ENCODE measurements at places on chromosomes 2 and 18.

DNA sequence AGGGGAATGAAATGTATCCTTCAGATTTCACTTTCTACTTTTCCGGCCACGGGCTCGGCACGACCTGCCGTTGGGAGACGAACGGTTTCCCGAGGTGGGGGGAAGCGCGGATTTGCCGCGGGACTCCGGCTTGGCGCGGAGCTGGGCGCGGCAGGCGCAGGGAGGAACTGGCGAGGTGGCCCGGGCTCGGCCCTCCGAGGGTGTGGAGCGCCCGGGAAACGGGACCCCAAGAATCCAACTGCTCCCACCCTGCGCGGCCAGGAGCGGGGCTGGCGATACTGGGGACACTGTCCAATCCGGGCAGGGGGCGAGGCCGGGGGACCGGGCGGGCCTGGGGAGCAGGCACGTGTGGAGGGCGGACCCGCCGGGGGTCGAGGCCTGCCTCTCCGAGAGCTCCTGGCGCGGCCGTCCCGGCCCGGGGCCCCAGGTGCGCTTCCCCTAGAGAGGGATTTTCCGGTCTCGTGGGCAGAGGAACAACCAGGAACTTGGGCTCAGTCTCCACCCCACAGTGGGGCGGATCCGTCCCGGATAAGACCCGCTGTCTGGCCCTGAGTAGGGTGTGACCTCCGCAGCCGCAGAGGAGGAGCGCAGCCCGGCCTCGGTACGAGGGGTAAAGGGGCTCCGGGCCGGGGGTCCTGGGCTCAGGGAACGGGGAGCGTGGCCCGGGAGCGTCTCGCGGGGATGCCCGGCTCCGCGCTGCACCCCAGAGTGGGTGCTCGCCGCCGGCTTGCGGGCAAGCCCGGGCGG is at the start of gene ANXA4:
TSS of gene ANXA4 (plus strand) at position 560 of the 747 bp plus-strand sequence. CDS start 39,432 bp downstream, outside the sequence.
- DNase-seq = peak; percentile 42

- no peak for DNase-seq
Observed at GRCh38 chr2:18363348-18363747, 197.1 kb downstream of the RDH14 start.

DNA sequence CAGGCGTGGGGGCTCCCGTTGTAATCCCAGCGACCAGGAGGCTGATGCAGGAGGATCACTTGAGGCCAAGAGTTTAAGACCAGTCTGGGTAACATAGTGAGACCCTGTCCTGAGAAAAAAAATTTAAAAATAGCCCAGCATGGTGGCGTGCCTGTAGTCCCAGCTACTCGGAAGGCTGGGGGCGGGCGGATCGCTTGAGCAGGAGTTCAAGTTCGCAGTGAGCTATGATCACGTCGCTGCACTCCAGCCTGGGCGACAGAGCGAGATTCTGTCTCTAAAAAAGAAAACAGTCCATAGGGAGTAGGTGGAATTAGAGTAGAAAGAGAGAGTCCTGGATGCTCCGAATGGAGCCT is 325 bp upstream of the TTLL4 start:
- no peak for DNase-seq

DNA sequence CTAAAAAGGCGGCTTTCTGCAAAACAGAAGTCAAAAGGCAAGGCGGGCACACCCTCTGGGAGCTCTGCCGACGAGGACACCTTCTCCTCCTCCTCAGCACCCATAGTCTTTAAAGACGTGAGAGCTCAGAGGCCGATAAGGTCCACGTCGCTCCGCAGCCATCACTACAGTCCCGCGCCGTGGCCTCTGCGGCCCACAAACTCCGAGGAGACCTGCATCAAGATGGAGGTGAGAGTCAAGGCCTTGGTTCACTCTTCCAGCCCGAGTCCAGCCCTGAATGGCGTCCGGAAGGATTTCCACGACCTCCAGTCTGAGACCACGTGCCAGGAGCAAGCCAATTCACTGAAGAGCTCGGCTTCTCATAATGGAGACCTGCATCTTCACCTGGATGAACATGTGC is 36.1 kb downstream of the SOCS6 start:
- DNase-seq = no peak

DNA sequence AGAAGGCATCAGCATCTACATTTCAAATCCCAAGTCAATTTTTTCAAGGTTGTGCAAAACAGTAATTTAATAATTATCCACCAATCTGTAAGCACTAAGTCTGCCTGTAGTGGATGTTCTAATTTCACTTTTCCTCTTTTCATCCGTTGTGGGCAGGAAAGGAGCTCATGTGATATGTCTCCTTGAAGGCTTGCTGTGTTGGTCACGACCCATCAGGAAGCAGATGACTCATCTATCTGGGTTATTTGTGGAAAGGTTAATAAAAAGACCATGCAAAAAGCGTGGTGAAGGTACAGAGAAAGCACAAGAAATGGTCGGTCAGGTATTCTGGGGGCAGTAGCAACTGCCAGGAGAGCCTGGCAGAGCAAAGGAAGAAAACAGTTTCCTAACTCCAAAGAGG is 476.7 kb upstream of the RAB6C start:
- DNase-seq = no peak

- no peak for DNase-seq
Observed at GRCh38 chr18:62285281-62285680, 39.8 kb upstream of the TNFRSF11A start.

- DNase-seq = no peak
Observed at GRCh38 chr2:88281302-88282217, 111.4 kb downstream of the THNSL2 start.

GRCh38 chr2:8412586-8412985 is 269.3 kb upstream of the ID2 start:
- no peak for DNase-seq

GRCh38 chr2:17059458-17059857 is 393.8 kb upstream of the CYRIA start:
- DNase-seq = no peak

- DNase-seq = no peak
Observed at GRCh38 chr2:120660771-120661459, 74.8 kb upstream of the GLI2 start.

DNA sequence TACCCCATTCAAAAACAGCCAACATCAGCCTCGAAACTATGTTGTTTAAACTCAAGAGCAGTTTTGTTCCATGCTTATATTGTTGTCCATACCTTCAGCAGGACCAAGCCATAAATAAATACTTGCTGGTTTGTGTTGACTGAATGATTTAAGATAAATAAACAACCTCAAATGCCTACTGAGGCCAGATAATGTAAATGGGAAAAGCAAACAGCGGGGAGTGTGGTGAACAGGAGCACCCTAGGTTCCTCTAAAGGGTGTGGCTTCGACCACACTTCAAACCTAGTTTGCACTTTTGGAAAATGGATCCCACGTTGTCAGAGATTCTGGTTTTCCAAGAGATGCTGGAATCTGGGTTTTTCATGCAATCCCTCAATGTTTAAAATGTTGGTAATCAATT is 1.7 kb upstream of the PMAIP1 start:
- no peak for DNase-seq

DNA sequence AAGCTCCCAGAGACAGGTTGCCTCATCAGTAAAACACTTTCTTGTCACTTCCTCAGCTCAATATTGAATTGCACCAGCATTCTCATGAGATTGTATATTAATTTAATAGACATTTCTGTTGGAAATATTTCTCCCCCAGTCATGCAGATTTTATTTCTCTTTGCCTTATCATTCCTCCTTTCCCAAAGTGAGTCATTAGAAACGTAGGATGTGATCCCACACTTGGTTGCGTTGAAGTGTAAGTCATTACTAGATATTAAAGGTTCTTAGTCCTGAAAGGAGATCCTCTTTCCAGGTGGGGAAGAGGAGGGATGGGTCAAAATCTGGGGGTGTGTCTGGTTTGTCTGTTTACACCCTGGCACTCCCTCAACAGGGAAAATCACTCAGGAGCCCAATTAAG is 438.2 kb downstream of the SLC4A3 start:
- no peak for DNase-seq

DNA sequence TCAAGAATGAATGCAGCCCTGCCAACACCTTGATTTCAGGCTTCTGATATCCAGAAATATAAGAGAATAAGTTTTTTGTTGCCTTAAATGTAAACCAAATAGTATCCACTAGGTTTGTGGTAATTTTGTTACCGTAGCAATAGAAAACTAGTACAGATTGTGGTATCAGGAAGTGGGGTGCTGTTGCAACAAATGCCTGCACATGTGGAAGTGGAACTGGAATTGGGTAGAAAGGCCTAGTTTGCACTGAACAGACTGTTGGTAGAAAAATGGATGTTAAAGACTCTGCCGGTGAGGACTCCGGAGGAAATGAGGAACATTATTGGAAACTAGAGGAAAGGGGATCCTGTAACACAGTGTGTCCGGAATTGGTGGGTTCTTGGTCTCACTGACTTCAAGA is 145.8 kb upstream of the MGAT5 start:
- no peak for DNase-seq

- no peak for DNase-seq
Observed at GRCh38 chr2:74892609-74893008, 58.7 kb downstream of the HK2 start.

- DNase-seq = no peak
Observed at GRCh38 chr18:55384551-55385275, 203.3 kb downstream of the TCF4 start.

DNA sequence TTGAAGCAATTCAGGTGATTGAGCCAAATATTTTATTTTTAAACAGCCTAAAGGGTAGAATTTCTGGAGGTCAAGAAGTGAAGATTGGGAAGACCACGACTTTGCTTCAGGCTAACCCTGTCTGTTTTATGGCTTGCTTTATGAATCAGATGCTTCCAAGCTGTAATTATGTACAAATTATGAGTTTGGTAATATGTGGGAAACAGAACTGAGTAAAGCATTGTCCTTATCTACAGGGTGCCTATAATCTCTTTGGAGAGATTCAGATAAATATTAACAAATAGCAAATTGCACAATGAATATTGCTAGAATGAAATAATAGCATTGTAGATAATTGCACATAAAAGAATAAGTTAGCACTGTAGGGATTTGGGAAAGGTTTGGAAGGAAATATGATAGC is 539.4 kb upstream of the CDH2 start:
- DNase-seq = no peak

DNA sequence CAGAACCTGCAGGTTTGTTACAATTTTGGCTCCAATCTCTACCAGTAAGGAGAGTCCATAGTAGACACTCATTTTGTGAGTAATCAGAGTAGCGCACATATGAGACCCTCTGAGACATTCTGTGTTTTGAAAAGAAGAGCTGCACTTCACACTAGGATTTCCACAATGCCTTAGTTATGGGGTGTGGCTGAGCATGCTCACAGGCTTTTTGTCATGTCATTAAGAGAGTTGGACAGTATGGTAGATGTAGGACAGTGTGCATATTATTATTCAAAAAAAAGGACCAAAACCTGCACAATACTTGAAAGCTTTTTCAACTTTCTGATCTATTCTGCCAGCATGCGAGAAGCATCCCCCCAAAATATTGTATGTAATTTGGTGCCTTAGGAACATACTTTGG is 24.9 kb upstream of the TRIM43B start:
- no peak for DNase-seq

GRCh38 chr2:119113489-119113770 is 45.1 kb downstream of the C1QL2 start:
- no peak for DNase-seq

All from HS-5 (cell line).